ENCODE measurements at places on chromosomes 1 and 21.

DNA sequence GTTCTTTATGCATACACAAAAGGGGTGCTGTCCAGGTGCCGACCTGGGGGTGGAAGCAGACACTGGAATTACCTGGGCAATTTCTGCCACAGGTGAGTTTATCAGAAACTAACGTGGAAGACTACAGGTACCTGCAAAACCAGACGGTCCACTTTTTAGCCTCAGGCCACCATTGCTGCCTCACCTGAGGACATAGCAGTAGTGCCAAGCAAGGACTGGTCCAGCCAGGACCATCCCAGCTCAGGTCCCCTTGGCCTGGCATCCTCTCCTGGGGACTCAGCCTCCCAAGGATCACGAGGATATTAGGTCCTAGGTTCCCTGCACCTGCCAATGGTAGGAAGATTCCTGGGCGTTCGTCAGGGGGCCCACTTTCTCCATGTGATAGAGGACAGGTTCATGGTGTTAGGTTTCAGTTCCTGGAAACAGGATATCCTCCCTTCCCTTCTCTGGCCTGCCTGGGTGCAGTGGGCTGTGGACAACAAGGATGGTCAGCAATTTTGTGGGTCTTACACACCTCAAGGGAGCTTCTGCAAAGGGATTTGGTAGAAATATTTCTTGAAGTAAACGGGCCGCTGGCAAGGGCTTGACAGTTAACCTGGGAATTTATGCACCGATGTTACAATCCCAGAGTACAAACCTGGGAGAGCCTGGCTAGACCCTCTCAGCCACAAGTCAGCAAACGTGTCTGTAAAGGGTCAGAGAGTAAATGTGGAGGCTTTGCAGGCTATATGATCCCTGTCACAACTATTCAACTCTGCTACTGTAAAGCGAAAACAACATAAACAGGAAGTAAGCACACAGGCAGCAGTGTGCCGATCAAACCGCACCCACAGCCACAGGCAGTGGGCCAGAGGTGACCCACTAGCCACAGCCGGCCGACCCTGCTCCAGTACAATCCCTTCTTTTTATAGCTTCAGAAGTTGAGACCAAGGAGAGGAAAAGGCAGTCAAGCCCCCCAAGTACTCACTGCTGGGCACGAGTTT, 71.4 kb upstream of the RAB4A start:
- no peak for DNase-seq

DNA sequence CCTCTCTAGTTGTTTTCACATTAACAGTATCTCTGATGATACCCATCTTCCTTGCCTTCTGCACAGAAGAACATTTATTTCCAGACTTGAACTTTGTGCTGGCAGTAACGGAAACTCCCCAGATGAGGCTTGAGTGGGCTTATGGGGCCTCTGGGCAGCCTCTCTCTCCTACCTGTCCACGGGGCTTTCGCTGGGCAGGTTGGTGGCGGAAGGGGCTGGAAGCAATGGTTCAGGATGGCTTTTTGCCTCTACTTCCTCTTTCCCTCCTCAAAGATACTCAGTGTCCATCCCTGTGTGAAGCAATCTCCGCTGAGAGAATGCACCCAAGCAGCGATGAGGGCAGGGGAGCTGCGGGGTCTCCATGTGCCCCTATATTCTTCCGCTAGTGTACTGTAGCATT, 348.2 kb downstream of the HLX start:
- no peak for DNase-seq

- no peak for DNase-seq
These were observed 9.2 kb downstream of the CSTB start for GRCh38 chr21:43766734-43767497.

DNA sequence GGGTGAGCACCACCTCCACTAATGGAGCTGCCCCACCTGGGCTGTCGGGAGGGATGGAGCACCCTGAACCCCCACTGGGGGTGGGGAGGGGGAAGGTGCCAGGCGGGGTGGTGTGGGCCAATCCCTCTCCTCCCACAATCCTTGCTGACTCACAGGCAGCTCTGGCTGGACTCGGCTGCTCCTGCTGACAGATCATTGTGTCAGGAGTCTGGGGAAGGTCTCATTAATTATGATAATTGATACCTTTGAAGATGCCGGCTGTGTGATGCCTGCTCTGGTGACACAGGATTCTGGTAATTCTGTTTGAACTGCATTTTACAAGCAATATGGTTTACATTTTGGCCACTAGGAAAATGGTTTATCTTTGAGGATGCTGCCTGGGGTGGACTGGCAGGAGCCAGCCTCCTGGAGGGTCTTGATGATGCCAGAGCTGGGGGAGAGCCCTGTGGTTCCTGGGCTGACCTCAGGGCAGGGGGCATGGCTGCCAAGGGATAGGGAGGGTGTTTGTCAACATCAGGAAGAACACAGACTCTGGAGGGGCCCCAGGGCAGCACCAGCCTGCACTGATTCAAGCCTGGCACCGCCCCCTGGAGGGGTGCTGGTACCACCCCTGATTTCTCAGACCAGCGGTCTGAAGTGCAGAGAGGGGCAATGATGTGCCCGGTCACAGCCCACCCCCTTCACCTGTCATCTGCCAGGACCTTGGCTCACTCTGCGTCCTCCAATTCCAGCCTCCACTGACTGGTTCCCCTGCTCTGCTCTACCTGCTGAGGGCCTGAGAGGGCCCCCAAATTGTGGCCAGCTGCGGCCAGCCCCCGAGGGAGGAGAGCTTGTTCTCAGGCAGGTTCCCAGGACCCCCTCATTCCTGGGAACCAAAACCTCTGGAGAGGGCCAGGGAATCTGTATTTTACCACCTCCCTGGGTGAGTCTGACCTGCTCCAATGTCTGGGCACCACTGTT, 338.8 kb downstream of the MATN1 start:
- peak; percentile 32 for DNase-seq

GRCh38 chr1:28510273-28510969, 4.6 kb downstream of the RCC1 start:
- DNase-seq: no peak

DNA sequence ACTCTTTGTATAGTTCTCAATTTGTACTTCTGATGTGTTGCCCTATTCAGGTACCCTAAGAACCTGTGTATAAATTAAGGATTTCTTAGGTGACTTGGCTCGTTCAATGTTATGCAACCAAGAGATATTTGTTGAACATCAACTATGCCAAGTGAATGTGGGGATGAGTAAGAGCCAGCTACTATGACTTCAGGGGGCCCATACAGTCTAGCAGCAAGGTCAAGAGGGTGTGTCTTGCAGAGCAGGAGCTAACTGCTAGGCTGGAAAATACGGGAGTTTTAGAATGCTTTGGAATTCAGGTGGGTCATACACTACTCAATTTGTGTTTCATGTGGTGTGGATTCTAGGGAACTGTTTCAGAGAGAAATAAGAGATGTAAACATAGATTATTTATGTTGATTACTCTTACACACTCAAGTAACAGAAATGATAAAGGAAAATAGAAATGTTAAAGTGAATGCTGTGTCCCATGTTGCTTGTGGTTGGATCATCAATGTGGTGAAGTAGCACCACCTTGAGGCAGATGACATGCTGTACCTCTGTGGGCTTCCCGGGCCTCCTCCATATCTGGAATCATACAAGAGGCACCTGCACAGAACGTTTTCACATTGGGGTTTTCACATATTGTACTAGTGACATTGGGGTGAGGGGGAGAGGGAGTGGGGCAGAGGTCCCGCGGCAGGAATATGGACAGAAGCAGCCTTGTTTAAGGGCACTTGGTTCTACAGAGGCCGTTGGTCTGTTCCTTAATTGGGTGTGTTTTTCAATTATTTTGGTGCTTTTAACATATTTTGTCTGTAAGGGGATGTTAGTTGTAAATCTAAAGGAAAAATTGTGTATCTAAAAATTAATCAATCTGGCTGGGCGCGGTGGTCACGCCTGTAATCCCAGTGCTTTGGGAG, 12.4 kb downstream of the ARPC5 start:
- DNase-seq: peak; percentile 41

- DNase-seq: no peak
These were observed 10.5 kb downstream of the FAAH start for GRCh38 chr1:46404482-46405196.

DNA sequence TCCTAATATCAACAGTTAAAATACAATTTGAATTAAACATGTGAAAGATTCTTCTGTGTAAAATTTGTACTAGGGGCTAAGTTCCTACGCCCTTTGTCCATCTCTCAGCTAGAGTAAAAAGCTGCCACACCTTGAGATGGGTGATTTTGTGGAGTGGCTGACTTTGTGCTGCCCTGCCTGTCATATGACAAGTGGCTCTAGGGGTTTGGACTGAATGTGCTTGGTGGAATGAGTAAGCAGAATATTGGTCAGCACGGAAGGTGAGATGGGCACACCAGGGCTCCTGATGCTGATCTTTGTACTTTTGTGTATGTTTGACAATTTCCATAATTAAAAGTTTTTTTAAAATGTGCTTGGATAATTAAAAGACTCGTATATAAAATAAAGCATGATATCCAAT, 133.6 kb upstream of the SLC45A1 start:
- DNase-seq: no peak

GRCh38 chr1:151352021-151352718, 5.1 kb upstream of the RFX5 start:
- DNase-seq: no peak

GRCh38 chr1:211726467-211726995, 51.1 kb upstream of the NEK2 start:
- DNase-seq: no peak

DNA sequence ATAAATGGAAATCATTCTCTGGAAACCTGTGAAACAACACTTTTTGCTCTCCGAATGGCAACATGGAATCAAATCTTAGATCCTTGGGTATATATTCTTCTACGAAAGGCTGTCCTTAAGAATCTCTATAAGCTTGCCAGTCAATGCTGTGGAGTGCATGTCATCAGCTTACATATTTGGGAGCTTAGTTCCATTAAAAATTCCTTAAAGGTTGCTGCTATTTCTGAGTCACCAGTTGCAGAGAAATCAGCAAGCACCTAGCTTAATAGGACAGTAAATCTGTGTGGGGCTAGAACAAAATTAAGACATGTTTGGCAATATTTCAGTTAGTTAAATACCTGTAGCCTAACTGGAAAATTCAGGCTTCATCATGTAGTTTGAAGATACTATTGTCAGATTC, 45.7 kb downstream of the PTGFR start:
- no peak for DNase-seq

GRCh38 chr1:231037585-231038517, 2.2 kb downstream of the FAM89A start:
- DNase-seq: no peak

DNA sequence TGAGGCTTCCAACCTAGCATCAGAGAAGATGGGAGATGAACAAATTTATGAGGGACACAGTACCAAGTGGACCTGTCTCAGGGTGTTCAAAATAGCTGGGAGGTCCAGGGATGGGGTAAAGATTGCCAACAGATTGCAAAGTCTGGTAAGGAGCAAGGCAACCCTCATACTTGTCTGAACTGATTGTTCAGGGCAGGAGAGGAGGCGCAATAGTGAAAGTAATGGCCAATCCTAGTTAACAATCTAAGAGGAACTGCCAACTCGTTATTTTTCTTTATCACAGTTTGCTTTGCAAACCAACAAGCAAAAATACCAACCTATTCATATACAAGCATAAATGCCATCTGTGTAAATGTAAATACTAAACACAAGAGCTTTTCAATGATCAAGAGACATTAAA, 78.4 kb upstream of the S1PR1 start:
- no peak for DNase-seq

- no peak for DNase-seq
These were observed 100.0 kb downstream of the CRYAA start for GRCh38 chr21:43268804-43269186.

DNA sequence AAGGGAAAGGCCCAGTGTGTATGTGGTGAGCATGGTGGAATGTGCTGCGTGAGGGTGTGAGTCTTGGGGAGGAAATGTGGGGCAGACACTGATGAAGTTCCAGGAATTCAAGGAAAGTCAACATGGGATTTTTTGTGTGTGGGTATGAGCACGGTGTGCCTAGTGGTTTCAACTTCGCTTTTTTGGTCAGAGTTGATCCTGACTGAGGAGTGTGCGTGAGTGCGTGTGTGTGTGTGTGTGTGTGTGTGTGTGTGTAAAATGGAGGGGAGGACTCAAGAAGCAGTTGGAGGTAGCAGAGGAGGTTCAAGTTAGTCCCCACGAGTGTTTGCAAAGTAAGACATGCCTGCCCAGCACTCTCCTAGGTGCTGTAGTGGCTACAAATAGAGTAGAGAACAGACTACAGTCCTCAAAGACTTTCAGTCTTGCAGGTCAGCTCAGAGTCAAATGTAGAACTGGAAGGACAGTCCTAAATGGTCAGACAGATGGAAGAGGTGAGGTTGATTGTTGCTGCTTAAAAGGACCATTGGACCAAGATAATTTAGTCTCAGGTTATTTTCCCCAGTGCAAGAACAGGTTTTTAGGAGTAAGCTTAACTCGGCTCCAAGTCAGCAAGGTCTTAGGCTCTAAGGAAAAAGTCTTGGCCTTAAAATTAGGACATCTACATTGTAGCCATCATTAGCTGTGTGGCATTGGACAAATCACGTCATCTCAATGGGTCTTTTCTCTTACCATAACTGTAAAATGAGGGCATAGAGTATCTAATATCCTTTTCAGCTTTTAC, 25.0 kb downstream of the SLAMF1 start:
- DNase-seq: no peak

GRCh38 chr1:913491-914130, 10.1 kb upstream of the SAMD11 start:
- no peak for DNase-seq

DNA sequence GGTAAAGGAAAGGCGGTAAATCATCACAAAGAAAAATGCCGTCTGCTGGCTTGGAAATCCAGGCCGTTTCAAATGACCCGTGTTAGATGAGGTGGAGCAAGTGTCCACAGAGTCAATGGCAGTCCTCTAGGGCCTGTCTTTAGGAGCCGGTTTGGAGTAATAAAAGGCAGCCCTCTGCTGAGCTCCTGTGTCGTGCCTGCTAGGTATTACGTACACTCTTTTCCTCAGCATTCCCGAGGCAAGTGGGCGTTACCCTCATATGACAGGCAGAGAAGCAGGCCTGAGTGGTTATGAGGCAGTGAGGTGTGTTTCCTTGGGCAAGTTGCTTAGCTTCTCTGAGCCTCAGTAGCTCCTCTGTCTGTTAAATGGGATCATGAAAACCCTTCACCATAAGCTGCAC, 7.7 kb downstream of the NENF start:
- DNase-seq: no peak

DNA sequence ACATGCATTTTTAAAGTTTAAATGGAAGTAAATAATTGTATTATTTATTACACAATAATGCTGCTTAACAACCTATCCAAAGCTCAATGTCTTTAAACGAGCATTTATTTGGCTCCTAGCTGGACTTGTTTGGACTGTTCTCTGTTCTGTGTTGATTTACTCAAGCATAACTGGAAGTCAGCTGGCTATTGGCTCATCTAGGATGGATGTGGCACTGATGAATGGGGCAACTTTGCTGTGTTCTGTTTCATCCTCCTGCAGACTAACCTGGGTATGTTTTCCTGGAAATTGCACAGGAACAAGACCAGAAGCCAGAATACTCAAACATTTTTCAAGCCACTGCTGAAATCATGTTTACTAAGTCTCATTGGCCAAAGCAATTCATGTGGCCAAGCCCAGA, 70.8 kb upstream of the HSD17B7 start:
- DNase-seq: no peak

All from NCI-H1694 (cell line).